Mesothelial cell of epicardium (in vitro differentiated cells): ENCODE measurements at places on chromosomes 13 and 19.

- DNase-seq, result no peak
These were observed 4.3 kb downstream of the RNF113B start for GRCh38 chr13:98172590-98173422.

DNA sequence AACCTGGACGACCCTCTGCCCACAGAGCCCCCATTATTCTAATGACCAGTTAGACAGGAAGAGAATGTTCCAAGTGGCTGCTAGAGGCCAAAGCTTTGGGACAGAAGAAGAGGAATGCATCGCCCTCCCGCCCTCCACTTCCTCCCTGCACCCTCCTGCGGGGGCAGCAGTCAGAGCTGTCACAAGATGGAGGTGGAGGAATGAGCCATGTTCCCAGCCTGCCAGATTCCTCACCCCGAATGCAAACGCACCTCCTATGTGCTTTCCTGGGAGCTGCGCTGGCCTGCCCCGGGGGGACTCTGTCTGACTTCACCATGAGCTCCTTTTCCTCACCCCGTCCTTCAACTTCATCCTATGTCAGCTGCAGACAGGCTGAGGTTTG, 1.7 kb downstream of the YJEFN3 start:
- DNase-seq, result no peak

- no peak for DNase-seq
These were observed 3.9 kb downstream of the TEX30 start for GRCh38 chr13:102769679-102770078.

DNA sequence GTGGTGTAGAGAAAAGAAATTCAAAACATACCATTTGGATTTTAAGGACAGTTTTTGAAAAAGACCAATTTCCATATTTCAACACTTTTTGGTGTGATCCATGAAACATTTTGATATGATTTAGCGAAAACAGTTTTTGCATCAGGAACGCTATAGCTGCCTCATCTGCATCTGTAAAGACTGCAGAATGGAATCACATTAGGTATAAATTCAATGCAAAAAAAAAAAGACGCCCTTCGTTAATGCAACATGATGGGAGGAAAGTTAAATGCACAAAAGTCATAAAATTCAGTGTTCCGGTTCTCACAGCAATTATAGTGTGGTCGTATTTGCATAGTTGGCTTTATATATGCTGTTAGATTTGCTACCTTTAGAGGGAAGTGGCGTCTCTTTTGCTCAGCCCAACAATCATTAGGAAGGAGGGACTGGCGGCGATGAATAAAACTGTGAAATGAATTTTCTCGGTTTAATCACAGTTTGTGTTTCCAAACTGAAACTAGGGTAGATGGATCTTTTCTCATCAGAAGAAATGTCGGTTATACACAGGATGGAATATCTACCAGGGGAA, 215.7 kb downstream of the TEX29 start:
- DNase-seq, result no peak

DNA sequence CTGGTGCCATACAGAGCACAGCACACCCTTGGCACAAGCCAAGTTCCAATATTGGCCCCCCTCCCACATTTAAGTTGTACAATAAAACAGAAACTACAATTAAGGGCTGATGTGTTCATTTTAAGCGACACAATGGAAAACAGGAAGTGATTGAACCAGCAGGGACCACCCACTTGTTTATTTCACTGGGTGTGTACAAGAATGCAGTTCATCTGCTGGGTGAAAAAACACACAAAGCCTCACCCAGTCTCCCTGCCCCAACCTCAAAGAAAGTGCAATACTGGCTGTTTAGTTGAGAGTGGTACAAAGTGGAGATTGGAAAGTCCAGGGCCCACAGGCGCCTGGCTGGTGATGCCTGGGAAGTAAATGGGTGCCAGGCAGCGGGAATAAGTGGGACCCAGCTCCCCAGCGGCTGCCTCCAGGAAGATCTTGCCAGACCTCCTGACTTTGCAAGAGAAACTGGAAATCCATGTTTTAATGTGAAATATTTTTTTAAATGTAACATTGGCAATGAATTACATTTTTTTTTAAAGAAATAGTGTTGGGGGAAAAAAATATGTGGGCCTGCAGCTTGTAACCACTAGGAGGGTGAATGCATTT, 322.1 kb downstream of the ZNF536 start:
- DNase-seq, result no peak

- DNase-seq, result no peak
These were observed 10.9 kb upstream of the S1PR4 start for GRCh38 chr19:3167533-3168272.

DNA sequence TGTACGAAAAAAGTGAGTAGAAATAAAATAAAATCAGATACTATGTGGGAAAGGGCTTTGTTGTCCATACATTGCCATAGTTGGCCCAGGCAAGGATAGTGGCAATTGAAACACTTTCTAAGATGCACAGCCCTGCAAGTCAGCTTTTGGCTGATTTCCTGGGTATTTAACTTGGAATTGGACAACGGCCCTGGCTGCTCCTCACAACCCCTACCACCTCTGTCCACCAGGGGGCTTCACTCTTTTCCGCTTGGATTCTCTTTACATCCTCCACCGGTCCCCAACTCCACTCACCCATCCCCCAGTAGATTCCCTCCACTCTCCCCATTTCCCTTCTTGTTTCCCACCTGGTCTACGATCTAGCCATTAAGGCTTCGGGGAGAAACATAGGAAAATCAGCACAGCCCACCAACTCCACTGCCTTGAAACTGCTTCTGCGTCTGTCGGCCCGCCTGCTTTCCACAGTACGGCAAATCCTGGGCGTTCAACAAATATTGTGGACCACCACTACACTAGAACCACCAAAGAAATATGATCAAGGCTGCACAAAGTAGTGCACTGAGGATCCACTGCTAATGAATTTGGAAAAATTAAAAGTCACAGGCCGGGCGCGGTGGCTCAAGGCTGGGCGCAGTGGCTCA, 48.6 kb upstream of the GTF3A start:
- no peak for DNase-seq

GRCh38 chr13:111919286-111919685, 147.7 kb upstream of the SOX1 start:
- DNase-seq, result no peak

DNA sequence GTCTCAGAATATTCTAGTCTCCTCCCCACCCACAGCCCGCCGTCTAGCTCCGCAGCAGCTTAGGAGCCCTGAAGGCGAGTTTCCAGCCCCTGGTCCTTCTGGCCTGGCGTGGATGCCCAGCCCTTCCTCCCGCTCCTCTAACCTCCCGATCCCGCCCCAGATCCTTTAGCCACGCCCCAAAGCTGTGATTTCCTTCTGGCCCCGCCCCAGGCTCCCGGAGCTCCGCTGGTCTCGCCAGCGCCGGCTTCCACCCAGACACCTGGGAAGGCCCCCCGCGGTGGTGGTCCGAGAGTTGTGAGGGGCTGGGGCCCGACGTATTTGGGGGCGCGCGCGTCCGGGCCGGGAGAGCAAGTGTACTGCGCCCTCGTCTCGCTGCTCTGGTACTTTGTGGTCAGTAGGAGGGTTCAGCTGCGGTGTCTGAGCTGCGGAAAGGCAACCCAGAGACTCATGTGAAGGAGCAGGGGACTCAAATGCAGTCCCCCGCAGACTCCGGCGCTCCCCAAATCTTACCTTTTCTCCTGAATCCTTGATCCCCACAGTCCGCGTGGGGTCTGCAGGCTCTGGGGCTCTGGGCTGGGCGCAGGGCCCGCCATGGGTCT, at the start of gene CGB7:
Gene CGB7, minus strand, starts transcription at position 114 of the 599 bp plus-strand sequence. CDS start 2,374 bp downstream, outside the sequence.
- DNase-seq, result no peak

- DNase-seq, result no peak
These were observed 5.9 kb upstream of the ZNF536 start for GRCh38 chr19:30366282-30366681.
